Glutamatergic neuron (in vitro differentiated cells): ENCODE measurements at places on chromosomes 6 and 20.

- DNase-seq = no peak
Measured at GRCh38 chr6:110404607-110405006, 10.8 kb downstream of the DDO start.

DNA sequence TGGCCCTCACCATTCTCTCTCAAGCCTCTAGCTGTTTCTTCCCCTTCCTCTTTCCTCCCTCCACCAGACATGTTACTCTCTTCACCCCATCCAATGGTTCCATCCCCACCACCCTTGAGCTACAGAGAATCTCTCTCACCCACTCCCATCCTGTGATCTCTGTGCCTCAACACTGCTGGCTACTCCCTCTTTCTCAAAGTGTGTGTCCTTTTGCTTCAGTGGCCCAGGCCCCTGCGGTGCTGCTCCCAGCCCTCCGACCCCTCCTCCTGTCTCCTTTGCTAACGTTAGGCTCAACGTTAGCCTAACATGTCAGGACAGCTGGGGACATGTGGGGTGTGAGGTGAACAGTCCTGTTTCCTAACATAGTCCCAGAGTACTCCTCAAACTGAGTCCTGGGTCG lies 5.9 kb downstream of the NELFE start:
- no peak for DNase-seq

GRCh38 chr20:43844778-43845614 lies 69.7 kb upstream of the TOX2 start:
- no peak for DNase-seq

DNA sequence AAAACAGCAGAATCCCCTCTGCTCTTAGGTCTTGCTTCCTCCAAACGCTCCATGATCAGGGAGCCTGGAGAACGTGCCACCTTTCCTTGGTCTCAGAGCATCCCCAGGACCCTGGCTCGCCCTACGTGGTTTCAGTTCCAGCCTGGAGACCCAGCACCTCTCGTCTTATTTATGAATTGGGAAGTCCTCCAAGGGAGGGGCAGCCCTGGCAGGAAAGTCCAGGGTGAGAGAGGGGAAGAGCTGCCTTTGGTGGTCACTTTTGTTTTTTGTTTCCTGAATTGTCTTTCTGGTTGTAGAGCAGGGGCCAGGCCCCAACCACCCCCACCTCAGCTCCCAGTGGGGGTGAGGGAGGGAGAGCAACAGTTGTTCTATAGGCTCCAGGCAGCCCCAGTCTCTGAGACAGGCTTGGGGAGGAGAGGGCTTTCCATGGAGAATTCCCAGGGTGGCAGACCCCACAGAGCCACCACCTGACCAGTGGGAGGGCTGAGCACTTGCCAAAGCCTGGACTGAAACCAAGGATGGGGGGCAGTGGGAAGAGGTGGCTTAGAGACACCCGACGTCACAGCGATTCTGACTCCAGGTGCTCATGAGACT lies 88.8 kb downstream of the PRND start:
- no peak for DNase-seq

GRCh38 chr6:158756977-158757752 lies 62.0 kb downstream of the EZR start:
- no peak for DNase-seq

DNA sequence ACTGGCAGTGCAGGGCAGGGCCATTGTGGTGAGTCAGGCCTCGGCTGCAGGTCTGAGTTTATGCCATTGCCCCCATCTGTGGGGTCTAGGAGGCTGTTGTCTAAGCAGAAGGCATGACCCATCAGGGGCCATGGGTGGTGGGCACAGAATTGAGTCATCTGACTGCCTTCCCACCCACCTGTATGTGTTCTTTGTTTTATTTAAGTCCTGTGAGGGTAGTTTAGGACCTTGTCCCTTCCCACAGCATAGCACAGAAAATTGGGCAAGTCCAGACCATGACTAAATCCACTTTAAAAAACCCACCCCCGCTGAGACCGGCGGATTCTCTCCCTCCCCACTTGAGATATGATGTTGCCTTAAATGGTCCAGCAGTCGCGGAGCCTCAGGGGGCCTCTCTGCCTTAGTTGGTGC lies 40.3 kb downstream of the ERMARD start:
- no peak for DNase-seq

- no peak for DNase-seq
Measured at GRCh38 chr6:134911547-134911946, 38.4 kb downstream of the ALDH8A1 start.

DNA sequence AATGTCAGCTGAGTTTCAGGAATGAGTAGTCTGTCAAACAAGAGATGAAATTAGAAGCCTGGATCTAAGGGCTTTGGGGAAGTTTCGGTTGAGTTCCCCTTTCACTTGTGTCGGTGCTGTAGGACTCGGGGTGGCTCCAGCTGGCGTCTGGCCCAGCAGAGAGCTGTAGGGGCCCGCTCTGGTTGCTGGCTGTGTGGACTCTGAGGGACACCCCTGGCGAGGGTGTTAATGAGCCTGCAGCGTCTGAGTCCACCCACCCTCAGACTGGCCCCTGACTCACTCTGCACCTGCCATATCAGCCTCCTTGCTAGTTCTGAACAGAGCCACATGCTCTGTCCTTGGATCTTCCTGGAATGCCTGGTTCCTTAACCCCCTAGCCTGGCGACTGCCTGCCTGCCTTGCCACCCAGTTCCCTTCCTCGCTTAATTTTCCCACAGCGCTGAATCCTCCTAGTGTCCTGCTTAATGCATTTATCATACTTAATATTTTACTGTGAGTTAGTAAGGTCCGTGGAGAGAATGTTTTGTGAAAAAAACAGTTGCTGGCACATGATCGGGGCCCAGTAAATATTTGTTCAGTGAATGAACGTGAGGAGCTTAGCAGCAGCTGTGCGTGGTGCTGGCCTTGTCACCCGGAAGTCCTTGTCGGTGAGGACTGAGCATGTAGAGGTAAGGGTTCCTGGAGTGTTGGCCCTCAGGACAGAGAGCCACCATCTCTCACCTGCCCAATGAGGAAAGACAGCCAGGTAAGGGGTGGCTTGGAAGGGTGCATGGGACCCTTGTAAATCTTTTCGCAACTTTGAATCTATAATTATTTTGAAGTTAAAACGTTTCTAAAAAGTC lies 1.6 kb downstream of the DNAJC5 start:
- no peak for DNase-seq

DNA sequence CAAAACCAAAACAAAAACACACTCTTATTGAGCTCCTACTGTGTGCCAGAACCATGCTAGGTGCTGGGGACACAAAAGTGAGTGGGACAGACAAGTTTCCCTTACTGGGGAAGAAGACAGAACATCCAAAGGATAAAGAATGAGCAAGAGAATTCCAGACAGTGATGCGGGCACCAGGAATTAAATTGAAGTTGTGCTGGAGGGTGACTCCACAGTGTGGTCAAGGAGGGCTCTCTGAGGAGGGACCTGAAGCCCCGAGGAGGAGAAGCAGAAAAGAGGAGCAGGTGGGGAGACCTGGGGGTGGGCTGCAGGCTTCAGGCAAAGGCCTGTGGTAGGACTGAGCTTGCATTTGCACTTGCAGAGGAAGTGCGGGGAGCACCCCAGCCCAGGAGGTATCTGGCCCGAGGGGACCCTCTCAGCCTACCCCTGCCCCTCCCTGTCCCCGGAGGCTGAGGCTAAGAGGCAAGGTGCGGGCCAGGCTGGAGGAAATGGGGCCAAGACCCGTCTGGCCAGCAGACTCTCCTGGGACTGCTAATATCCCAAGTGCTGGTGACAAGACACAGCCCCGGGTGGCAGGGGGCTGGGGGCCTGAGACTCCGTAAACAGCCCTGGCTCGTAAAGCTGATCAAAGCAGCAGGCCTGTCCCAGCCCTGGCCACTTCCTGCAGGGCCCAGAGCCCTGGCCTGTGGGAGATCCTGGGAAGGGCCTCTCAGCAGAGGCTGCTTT lies 57.1 kb downstream of the SNAI1 start:
- no peak for DNase-seq

DNA sequence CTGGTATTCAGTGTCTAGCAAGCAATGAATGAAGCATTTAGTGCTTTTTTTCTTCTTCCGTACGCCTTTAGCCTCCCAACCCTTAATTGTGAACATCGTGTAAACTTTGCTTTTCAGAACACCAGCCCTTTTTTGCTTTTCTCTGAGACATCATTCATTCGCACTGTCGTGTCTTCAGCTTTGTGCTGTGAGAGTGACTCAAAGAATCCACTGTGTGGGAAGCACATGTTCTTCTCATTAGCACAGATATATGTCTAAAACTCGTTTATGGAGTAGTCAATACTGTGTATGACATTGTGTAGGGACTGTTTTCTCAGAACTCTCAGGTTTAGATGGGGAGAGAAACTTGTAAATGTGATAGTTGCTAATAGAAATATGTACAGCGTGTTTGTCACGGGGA lies 279.1 kb downstream of the FARS2 start:
- no peak for DNase-seq

DNA sequence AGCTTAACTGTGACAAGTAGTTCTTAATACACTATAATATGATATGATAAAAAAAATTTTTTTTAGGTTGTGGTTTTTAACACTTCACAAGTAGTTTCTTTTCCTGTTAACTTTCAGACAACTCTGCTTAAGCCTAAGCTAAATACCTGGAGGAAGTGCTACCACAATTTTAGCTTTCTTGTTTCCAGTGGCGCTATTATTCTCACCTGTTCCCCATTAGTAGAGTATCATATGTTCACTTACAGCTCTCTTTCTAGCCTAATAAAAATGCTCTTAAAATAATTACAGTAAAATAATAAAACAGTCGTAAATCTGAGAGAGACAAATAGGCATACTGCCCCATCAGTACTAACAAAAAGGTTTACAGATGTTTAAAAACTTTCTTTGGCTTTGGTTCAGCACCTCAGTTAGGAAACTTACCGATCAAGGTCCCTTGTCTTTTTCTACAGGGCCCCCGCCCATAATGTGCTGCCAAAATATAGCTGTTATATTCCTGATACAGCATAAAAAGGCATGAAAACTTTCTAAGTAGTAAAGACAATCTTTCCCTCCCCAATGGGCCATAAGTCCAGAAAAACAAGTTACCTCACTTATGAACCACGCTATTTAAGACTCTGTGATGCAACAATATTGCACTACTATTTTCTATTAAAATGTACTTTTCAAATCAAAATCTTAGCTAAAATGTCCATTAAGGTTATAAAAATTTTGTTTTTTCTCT lies 57.9 kb downstream of the SESN1 start:
- DNase-seq = no peak

- no peak for DNase-seq
Measured at GRCh38 chr6:65988006-65988405, 281.0 kb upstream of the EYS start.

- DNase-seq = no peak
Measured at GRCh38 chr6:147194652-147195411, 9.4 kb upstream of the STXBP5 start.

GRCh38 chr6:22882581-22882980 lies 313.2 kb downstream of the HDGFL1 start:
- DNase-seq = no peak

GRCh38 chr6:65199121-65199520 lies 507.9 kb downstream of the EYS start:
- no peak for DNase-seq

DNA sequence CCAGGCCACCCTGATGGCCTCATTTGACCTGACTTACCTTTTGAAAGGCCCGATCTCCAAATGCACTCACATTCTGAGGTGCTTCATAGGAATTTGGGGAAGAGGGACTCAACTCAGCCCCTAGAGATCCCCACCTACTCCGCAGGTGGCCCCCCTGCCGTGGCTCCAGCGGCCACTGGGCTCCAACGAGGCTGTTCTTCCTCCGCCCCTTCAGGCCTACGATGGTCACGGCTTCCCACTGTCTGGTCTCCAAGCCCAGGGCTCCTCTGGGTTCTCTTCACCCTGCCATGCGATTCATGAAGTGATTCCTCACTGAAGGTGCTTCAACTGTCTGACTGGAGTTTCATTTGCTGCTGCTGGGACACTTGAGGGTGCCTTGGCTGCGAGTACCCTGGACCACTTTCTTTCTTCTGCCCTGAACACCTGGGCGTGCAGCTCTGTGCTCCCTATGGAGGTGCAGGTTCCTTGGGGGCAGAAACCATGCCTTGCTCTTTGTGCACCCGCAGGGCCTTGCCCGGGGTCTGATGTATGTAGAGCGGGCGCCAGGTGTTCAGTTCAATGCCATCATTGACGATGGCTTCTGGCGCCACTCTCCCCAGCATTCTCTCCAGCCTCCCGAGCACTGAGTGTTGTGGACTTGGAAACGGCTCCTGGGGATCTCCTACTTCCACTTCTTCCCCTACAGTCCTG lies 10.0 kb upstream of the DUSP22 start:
- DNase-seq = no peak

DNA sequence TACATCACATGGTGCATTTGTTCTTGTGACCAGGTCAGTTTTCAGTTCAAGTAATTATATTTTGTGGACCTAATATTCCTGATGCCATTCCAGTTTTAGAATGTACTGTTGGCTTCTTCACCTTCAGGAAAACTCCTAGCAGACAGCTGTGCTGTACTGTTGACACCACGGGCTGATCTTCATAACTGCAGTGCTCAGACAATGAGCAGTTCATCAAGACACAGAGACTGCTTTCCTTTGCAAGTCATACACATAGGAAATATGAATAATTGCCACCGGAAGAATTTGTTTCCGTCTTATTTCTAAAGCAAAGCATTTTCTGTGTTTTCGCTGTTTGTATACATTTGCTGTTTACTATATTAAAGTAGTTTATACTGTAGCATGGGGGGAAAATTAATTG lies 89.8 kb downstream of the C6orf118 start:
- no peak for DNase-seq

DNA sequence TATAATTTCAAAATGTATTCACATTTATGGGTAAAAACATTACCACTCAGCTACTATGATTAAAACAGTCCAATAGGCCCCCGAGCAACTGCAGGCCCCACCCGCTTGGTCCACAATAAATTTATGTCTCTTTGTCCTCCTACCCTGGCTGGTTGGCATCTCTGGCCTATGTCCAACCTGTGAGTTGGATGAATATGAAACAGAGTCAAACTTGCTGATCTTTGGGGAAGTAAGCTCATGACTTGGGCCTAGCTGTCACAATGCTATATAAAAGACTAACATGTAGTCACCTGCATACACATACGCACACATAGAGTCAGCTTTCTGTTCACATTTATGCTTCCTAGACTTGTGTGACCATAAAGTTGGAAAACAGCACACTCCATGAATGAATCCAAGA lies 20.5 kb downstream of the MAP7 start:
- DNase-seq = no peak

DNA sequence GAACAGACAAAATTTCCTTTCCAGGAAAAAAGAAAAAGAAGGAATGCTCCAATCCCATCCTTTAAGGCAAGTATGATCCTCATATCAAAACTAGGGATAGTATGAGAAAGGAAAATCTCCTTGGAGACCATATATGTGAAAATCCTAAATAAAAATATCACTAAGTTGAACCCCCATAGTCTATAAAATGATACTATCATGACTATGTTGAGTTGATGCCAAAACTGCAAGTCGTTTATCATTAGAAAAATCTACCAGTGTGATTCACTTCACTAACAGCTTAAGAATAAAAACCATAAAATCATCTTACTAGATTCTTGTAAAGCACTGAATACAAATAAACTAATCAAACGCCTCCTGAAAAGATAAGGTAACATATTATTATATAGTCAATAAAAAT lies 76.6 kb upstream of the STXBP5 start:
- no peak for DNase-seq

DNA sequence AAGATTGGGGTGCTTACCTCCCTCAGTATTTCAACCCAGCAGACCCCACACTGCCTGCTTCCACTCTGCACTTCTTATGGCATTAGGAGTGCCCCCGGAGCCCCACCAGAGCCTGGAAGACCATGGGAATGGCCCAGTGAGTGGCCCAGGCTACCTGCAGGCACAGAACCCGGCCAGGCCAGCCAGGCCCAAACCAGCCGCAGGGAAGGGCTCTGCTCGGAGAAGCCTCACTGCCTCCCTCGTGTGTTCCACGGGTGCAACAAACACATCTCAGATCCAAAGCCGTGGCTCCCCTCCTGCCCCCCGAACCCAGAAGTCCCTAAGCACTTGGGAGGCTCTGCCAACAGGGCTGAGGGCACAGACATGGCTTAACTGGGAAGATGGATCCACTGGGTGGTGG lies 283.9 kb downstream of the CDH4 start:
- DNase-seq = no peak
